ENCODE measurements at places on chromosomes 12 and 14.

GRCh38 chr14:67569651-67570290 lies 30.3 kb downstream of the PIGH start:
- no peak for DNase-seq

DNA sequence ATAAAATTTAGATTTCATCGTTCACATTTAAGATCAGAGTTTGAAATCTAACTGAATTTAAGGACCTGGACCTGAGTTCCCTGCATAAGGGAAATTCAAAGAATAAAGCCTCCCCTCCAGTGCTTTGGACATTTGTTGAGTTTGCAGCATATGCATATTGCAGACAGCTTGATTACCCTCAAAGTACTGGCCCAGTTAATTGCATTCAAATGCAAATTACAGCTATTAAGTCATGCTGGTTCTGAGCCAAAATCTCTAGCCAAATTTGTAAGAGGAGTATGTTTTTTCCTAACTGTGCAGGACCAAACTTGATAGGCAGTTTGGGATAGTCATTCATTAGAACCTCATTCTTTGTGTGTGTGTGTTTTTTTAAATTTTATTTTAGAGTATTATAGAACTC lies 9.1 kb upstream of the KIF21A start:
- DNase-seq, result no peak

DNA sequence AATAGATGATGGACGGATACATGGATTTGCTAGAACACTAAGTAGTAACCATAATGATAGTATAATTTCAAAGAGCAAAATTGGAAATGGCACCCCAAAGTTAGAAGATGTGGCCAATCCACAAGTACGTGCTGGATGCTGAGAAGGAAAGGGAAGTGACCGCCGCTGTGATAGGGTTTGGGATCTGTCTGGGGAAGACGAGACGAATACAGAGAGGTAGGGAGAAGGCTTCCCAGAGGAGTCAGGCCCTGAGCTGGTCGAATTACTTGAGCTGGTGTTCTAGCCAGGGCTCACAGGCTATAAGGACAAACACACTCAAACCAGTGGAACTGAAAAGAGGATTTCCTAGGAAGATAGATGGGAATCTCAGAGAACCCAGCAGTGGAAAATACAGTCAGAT lies 9.4 kb upstream of the ACVR1B start:
- no peak for DNase-seq

DNA sequence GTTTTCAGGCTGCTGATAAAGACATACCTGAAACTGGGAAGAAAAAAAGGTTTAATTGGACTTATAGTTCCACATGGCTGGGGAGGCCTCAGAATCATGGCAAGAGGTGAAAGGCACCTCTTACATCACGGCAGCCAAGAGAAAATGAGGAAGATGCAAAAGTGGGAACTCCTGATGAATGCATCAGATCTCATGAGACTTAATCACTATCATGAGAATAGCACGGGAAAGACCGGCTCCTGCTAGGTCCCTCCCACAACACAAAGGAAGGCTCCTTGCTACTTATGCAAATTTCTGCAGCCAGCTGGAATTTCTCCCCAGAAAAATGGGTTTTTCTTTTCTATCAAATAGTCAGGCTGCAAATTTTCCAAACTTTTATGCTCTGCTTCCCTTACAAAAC lies 174.1 kb upstream of the RMST start:
- DNase-seq, result no peak

DNA sequence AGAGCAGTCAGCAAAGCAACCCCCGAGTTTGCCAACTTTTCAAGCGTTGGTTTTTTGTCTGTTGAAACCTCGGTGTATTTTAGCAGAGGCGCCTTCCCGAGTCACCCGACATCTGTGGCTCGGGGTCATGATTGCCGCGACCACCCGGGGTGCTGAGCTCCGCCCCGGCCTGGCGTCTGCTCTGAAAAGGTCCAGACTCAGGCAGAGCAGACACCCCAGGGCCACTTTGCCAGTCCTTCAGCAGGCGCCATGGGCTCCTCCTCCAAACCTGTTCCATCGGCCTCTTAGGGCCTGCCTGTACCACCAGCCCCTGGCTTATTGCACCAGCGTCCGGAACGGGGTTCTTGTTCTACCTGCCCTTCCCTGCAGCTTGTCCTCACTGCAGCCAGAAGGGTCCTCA lies 19.1 kb downstream of the ANKRD9 start:
- DNase-seq, result no peak

DNA sequence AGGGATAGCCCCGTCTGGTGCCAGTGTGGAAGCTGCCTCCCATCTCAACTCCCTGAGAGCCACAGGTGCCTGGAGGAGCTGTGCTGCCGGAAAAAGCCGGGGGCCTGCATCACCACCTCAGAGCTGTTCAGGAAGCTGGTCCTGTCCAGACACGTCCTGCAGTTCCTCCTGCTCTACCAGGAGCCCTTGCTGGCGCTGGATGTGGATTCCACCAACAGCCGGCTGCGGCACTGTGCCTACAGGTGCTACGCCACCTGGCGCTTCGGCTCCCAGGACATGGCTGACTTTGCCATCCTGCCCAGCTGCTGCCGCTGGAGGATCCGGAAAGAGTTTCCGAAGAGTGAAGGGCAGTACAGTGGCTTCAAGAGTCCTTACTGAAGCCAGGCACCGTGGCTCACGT lies 25.5 kb upstream of the P2RX4 start:
- DNase-seq, result no peak

DNA sequence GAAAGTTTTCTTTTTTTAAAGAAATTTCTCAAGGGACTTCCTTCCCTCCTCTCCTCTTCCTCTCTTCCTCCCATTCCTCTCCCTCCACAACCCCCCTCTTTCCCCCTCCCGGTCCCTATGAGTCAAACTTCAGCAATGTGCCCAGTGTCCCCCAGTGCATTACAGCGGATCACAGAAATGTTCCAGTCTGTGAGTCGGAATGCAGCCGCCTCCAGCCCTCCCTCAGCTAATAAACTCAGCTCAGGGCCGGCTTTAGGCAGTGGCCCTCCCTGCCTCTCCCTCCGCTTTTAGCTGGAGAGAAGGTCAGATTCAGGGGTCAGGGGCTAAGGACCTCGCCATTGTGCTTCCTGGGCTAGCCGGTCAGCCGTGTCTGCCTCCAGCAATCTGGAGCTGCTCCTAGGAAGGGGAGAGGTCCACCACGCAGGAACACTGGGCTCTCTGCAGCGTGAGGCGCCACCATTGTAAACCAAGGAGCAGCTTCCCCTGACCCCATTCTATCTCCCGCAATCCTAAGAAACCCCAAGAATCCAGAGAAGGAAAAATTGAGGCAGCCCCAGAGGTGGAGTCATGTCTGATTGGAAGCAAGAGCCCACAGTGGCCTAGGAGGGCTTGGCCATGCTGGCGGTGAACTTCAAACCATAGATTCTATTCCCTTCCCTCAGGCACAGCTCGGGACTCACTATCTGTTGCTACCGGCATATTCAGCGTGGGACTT lies 1.1 kb upstream of the HDAC7 start:
- DNase-seq, result peak; percentile 96

GRCh38 chr12:117513353-117513752 lies 151.9 kb upstream of the NOS1 start:
- DNase-seq, result no peak

GRCh38 chr12:127515941-127516340 lies 751.0 kb upstream of the TMEM132C start:
- DNase-seq, result no peak

- DNase-seq, result peak; percentile 88
Observed at GRCh38 chr12:113222730-113223531, 1.7 kb downstream of the TPCN1 start.

GRCh38 chr14:104322531-104323366 lies 184.4 kb downstream of the KIF26A start:
- DNase-seq, result no peak

DNA sequence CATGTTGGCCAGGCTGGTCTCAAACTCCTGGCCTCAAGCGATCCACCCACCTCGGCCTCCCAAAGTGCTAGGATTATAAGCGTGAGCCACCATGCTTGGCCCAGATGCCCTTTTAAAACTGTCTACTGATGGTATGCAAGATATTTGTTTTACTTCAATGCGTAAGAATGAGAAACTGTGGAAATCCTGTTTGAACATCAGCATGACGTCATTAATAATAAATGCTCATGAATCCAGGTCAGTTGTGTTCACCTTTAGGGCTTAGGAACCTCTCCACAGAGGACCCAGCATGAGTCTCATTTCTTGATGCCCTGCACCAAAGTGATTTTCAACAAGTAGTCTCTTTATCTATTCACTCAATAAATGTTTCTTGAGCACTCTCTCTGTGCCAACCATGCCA lies 34.5 kb upstream of the FOS start:
- DNase-seq, result no peak
